ENCODE measurements at places on chromosomes 6 and 20.

DNA sequence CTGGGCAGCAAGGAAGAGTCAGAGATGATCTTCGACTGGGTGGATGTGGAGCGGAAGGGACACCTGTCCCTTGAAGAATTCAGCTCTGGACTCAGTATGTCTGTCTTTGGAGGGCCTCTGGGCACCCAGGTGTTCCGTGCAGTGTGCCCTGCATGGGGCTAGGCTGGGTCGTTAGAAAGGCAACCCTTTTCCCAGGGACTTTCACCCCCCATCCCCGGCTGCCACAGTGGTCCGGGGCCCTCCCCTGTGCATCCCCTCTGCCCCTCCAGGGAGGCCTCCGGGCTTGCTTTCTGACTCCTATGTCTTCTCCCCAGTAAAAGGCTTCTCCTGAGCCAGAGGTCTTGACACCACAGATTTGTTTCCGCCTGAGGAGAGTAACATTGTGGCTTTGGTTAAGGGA, 16.2 kb downstream of the RAB44 start:
- no peak for DNase-seq

DNA sequence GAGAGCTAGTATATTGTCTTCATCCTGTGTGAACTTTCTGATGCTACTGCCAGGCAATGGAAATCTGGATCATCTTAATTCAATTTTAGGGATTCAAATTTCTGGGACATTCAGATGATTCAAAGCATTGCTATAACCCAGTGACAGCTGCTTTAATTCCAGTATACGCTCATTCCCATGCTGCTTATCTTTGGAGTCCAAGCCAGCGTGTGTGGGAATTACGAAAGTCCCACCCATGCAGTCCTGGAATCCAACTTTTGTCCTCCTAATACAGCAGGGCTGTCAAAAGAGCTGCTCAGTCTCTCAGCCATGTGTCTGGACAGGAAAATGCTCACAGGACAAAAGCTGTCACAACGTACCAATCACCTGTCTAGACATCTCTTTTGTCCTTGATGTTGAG, 219.8 kb downstream of the LAMA2 start:
- no peak for DNase-seq

- DNase-seq = no peak
Measured at GRCh38 chr6:132065556-132065955, 114.4 kb upstream of the CCN2 start.

GRCh38 chr6:155213611-155214372, 50.0 kb upstream of the CLDN20 start:
- no peak for DNase-seq

DNA sequence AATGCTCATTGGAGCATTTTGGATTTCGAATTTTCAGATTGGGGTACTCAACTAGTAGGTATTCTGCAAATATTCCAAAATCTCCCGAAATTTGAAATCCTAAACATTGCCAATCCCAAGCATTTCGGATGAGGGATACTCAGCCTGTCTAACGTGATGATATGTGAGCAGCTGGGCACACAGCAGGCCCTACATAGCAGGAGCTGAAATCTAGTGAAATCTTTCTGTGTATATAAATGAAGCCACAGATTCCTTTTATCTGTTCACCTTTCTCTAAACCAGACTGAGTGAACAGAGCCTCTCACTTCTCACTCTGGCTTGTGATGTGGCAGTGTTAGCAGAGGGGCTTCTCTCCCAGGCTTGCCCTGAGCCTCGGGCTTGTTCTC, 17.8 kb downstream of the STX16 start:
- no peak for DNase-seq

- no peak for DNase-seq
Measured at GRCh38 chr20:60056407-60057122, 98.3 kb downstream of the CDH26 start.

DNA sequence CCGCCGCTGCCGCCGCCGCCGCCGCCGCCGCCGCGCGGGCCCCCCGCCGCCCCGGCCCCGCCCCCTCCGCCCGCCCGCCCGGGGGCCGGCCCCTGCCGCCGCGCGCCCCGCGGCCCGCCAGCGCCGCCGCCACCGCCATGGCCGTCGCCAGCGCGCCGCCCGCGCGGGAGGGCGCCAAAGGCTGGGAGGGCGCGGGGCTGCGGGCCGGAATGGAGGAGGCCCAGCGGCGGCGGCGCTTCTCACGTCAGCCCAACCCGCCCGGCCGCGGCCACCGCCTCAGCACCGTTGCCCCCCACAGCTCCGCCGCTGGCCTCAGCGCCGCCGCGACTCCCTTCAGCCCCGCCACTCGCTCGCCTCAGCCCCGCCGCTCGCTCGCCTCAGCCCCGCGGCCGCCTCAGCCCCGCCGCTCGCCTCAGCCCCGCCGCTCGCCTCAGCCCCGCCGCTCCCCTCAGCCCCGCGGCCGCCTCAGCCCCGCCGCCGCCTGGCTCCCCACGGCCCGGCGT, 258 bp downstream of the PHF10 start:
- peak; percentile 64 for DNase-seq

GRCh38 chr20:59560588-59561227, 43.6 kb upstream of the PHACTR3 start:
- DNase-seq = no peak

- no peak for DNase-seq
Measured at GRCh38 chr6:112626468-112627082, 279.4 kb downstream of the RFPL4B start.

DNA sequence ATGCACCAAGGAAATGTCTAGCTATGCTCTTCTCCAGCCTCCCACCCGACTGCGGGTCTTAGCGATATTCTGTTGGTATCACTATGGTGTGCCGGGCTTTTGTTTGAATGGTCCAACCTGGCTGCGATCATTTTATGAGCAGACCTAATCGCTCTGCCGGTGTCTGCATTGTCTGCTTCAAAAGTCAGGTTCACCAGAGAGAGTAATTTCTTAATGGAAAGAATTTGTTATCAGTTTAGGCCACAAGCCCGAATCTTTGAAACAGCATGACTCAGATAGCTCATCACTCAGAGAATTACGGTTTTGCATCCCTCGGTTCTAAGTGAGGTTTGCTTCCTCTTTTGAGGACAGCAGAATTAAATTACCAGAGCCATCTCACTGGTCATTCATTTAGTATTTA, 521.0 kb upstream of the ARID1B start:
- no peak for DNase-seq

GRCh38 chr6:158488065-158488464, 71.8 kb upstream of the TMEM181 start:
- DNase-seq = no peak

- no peak for DNase-seq
Measured at GRCh38 chr20:40323361-40323794, 365.7 kb downstream of the MAFB start.

DNA sequence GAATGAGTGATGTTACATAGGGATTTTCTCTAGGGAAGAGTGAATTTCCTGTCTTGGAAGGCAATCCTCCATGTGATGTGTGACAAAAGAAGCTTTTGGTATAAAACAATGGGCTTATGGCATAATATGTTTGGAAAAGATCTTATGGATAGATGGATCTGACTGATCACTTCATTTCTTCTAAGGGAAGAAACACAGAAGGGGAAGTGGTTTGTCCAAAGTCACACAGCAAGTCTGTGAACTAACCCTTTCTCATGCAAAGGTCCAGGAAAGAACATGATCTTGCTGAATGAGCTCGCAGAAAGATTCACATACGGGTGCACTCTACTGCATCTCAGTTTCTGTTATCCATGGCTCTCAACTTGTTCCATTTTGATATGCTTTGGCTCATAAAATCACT, 575.9 kb upstream of the JAG1 start:
- no peak for DNase-seq

- no peak for DNase-seq
Measured at GRCh38 chr6:109172101-109172746, 76.9 kb downstream of the CEP57L1 start.

DNA sequence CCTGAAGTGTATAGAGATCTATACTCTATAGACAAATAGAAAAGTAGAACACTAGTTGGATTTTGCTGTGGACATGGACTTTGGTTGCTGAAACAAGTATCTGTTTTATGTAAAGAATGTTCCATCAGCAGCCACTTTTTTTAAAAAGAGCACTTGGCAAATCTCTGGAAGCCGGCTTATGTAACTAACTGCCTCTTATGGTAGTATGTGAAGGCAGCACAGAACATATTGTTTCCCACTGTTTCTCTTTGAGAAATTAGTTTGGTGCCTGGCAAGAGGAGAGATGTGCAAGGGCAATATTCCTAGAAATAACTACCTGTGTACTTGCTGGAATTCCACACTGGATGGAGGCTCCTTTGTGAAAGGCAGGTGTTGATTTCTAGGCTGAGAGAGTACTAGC, 242.3 kb upstream of the PREP start:
- no peak for DNase-seq

- DNase-seq = no peak
Measured at GRCh38 chr6:18269253-18269652, 4.9 kb upstream of the DEK start.

GRCh38 chr6:90343576-90343975, 46.9 kb upstream of the BACH2 start:
- DNase-seq = no peak

DNA sequence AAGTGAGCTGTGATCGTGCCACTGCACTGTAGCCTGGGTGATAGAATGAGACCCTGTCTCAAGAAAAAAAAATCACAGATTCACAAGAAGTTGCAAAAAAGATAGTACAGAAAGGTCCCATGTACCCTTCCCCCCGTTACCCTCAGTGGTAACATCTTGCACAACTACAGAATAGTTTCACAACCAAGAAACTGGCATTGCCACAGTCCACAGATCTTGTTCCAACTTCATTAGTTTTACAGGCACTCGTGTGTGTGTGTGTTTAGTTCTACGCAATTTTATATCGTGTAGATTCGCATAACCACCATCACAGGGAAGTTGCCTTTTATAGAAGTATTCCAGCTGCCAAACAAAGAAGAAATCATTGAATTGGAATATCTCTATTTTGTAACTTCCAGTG, 19.1 kb downstream of the SPATA2 start:
- DNase-seq = no peak

GRCh38 chr20:36115925-36116324, 38.6 kb upstream of the EPB41L1 start:
- no peak for DNase-seq

- DNase-seq = no peak
Measured at GRCh38 chr20:22825076-22825475, 210.0 kb upstream of the SSTR4 start.

DNA sequence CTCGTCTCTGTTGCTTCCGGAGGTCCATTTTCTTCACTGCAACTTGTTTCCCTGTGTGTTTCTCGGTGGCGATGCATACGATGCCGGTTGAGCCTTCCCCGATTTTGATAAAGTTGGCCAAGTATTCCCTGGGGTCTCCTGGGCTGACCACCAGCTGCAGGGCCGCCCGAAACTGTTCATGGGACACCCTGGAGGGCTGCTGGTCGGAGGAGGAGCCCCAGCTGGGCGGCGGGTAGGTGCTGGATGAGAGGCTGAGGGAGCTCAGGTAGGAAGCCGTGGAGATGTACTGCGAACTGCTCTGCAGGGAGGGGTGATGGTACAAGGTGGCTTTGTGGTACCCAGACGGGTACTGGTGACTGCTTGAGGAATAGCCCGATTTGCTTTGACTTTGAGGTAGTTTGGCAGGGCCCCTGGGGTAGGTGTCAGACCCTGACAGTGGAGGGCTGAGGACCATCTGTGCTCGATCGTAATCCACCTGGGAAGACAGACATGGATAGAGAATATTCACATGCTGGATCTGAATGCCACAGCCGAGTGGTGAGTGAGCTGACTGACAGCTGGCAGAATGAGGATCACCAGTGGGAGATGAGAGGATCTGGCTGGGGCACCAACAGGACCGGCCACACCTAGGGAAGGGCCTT, 51.6 kb downstream of the LAMP5 start:
- DNase-seq = no peak

DNA sequence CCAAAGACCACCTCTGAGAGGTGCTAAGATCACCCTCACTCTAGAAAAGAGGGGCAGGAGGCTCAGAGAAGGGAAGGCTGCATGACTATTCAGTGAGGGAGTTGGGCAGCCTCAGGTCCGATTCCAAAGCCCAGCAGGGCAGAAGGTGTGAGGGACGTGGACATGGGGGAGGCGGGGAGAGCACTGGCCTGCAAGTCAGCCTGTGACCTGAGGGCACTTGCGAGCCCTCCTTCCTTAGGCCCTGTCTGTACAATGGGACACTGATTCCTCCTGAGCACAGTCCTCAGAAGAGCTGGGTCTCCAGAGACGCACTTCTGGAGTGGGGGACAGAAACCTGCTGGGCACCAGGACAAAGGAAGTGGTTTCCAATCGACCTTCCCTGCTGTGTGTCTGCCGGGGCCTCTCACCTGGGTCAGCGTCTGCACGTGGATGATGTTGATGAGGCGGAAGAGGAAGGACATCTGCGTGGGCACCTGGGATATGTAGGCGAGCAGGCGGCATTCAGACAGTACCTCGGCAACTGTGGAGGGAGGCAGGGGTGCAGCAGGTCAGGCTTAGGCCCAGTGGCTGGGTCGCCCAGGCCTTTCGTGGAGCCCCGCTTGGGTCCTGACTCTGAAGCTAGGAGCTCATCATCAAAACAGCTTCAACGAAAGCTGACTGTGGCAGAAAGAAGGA, 48.5 kb downstream of the MYH7B start:
- no peak for DNase-seq

GRCh38 chr6:68279793-68280557, 355.1 kb upstream of the ADGRB3 start:
- no peak for DNase-seq

DNA sequence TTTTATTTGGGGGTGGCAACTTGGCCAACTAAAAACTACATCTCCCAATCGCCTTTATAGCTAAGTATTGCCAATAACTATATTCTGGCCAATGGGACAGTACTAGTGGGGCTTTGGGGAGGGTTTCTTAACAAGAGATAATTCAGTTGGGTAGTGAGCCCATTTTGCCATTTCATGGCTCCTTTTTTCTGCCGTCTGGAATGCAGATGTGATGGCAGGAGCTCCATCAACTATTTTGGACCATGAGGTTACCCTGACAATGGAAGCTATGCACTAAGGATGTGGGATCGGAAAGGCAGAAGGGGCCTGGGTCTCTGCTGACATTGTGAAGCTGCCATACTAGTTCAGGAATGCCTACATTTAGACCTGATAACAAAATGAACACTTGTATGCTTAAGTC, 67.0 kb upstream of the FOXC1 start:
- DNase-seq = no peak

- DNase-seq = no peak
Measured at GRCh38 chr6:8231956-8232355, 129.6 kb upstream of the EEF1E1 start.

GRCh38 chr20:38129893-38130609, 35.0 kb downstream of the TGM2 start:
- DNase-seq = no peak

DNA sequence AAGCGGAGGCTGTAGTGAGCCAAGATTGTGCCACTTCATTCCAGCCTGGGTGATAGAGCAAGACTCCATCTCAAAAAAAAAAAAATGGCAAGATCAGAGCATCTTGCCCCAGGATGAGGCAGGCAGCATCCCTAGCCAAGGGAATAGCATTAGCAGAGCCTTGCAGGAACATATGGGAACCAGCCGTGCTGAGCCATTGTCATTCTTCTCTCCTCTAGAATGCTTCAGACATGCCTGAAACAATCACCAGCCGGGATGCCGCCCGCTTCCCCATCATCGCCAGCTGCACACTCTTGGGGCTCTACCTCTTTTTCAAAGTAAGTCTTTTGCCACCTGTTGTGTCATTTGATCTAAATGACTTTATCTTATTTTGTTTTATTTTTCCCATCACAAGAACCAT, 13.0 kb downstream of the HM13 start:
- DNase-seq = no peak

Measured in NCI-H526 (cell line).